AML-193 (cell line): ENCODE measurements at places on chromosomes 6 and 20.

GRCh38 chr6:149212892-149213801 is 104.4 kb upstream of the TAB2 start:
- DNase-seq, result no peak

DNA sequence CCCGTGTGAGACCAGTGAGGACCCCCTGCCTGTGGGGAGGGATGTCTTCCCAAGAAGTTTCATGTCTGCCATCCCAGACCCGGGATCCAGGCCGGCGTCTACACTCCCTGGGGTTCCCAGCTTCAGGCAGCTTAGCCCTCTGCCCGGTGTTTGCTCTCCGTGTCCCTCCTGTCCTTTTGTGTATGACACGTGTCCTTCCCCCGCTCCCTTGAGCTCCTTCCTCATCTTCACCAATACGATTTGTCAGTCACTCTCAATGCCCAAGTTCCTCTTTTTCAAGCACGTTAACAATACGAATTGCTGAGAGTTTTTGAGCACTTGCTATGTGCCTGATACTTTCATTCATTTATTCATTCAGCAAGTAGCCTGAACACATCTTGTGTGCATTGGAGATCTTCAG is 115.6 kb upstream of the PTPN1 start:
- peak; percentile 85 for DNase-seq

DNA sequence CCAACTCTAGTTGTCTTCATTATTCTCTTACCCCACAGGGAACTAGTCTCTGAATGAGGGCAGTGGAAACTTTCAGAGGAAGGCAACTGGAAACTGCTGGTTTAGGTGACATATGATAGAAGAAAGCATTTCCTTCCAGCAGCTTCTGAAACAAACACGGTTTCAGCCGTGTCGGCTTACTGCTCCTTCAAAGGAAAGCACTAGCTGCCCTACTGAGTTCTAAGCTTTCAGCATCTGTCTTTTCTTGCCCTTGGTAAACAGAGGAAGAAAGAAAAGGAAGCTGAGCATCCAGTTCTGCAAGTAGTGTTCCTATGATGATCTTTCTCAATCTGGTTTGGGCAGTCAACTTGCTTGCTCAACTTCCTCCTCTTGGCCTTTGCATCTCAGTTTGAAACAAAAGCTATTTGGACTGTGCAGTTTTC is 117.5 kb upstream of the CEP85L start:
- peak; percentile 99 for DNase-seq

DNA sequence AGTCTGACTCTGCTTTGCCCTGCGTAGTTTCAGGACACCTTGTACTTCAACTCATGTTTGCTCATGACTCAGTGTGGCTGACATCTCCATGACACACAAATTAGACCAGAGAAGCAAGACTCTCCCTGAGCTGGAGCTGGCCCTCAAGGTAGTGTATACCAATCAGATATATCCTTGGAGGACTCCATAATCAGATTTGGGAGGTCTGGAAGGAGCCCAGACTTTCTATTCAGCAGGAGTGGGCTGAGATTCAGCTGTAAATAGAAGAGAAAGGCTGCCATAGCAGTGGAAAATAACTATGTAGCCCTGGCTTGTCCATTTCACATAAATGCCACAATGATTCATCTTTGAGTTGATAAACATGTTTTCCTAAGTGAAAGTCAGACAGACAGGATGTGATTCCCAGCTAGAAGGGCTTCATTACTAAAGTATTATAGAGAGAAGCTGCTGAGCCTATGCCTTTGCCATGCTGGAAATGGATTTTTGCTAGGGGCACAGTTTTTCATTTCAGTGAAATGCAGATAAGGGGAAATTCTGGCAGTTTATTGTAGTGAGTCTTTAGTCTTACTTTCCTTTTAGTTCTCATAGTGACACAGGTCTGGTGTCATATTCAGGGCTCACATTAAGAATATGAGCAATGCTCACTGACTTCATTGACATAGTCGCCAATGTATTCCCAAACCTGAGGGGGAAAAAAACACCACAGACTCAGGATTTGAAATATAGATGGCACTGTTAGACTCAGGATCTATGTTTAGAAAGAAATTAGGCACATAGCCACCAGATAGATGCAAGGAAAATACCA is 95.3 kb downstream of the CLVS2 start:
- DNase-seq, result no peak

- no peak for DNase-seq
These were observed 107.9 kb upstream of the SRSF6 start for GRCh38 chr20:43349841-43350240.

DNA sequence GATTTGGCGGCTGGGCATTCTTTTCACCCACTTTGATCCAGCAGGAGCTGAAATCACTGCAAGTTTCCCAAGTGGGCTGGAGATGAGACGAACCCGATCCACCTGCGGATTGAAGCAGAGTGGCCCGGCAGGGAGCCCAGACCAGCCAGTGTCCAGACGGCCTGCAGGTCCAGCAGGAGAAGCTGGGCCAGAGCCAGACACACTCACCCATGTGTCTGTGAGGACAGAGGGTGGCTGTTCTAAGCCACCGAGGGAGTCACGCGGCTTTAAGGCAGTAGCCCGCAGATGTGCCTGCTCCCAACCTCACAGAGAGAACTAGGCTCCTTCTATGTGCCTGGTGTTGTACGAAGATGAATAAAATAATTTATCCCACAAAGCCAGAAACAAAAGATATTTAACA is 200.7 kb downstream of the WDR27 start:
- no peak for DNase-seq

GRCh38 chr6:149933461-149933860 is 8.4 kb upstream of the ULBP2 start:
- DNase-seq, result no peak

- no peak for DNase-seq
These were observed 5.2 kb upstream of the TRIB3 start for GRCh38 chr20:375265-375889.

DNA sequence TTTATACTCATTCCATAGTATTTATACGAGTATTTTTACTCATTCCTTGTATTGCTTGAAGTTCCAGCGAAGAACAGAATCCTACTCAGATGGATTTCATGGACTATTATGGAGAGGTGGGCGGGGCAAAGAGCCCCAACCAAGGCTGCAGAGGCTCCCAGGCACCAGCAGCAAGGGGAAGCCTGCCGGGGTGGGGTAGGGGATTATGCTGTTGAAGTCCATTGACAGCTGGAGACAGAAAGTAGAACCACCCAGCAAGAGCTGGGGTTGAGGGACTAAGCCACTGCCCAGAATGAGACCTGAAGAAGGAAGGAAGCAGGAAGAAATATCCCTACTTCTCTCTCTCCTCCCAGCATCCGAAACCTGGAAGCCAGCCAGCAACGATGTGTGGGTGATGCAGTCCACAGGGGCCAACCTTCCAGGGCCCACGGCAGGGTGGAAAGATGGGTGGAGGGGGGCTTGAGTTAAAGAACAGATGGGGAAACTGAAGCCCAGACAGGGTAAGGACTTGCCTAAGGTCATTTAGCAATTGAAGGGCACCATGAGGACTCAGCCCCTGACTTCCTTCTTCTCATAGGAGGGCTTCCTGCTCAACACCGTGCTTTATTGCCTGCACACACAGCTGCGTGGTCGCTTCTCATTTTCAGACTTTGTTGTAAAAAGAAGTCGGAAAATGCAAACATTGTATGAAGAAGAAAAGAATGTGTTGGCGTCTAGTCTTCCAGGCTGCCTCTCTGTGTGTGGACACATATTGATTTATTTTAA is 18.3 kb upstream of the GTSF1L start:
- DNase-seq, result peak; percentile 54

GRCh38 chr20:57242414-57242813 is 24.0 kb downstream of the BMP7 start:
- DNase-seq, result no peak

- DNase-seq, result no peak
These were observed 154.5 kb downstream of the CFAP61 start for GRCh38 chr20:20206788-20207187.
